ENCODE measurements at places on chromosomes 3 and 15. TPM values are rescaled to one million over a fixed set of nuclear protein-coding genes. Genes with fewer than 3 reads are reported as not detected.

- no peak for DNase-seq
Measured at GRCh38 chr3:111763001-111763471, 96.0 kb upstream of the PHLDB2 start.

- DNase-seq, result no peak
Measured at GRCh38 chr3:62875558-62876002, 364 bp upstream of the CADPS start.

DNA sequence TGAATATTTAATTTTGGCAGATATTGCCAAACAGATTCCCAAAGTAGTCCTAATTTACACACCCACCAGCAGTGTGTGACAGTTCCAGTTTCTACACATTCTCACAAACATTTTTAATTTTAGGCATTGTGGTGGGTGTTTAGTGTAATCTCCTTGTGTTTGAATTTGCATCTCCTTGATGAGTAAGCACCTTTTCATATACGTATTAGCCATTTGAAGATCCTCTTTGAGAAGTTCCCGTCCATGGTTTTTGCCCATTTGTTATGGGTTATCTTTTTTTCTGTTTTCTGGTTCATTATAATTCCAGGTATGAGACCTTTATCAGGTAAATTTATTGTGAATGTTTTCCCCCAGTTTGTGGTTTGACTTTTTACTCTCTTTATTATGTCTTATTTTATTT lies 2.3 kb upstream of the TM4SF19 start:
- DNase-seq, result no peak

DNA sequence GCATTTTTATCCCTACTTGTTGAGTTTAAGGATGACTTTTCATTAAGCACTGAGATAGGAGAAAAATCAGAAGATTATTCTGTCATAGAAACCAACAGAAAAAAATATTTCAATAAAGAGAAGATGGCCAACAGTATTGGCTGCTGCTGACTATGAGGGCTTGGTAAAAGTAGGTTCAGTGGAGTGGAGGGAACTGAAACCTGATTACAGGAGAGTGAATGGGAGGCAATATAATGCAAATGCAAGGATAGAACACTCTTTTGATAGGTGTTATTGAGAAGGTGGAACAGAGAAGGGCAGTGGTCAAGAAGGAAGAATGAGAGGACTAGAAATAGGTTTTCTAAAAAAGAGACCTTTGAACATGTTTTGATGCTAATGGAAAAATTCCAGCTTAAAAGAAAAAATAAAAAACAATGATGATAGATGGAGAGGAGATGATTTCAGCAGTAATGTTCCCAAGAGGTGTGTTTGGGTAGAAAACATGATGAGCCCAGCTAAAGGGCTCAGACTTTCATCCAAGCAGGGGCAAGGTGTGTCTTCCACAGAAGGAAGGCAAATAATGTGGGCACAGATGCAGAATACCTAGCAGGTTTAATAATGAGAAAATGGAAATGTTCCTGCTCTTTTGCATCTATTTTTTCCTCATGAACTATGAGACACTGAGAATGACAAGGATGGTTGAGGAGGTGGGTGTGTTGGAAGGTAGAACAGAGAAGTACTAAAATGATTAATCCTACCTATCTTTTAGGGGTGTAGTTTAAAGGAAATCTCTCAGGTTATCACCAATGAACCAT lies 397.9 kb upstream of the GOLIM4 start:
- DNase-seq, result no peak

DNA sequence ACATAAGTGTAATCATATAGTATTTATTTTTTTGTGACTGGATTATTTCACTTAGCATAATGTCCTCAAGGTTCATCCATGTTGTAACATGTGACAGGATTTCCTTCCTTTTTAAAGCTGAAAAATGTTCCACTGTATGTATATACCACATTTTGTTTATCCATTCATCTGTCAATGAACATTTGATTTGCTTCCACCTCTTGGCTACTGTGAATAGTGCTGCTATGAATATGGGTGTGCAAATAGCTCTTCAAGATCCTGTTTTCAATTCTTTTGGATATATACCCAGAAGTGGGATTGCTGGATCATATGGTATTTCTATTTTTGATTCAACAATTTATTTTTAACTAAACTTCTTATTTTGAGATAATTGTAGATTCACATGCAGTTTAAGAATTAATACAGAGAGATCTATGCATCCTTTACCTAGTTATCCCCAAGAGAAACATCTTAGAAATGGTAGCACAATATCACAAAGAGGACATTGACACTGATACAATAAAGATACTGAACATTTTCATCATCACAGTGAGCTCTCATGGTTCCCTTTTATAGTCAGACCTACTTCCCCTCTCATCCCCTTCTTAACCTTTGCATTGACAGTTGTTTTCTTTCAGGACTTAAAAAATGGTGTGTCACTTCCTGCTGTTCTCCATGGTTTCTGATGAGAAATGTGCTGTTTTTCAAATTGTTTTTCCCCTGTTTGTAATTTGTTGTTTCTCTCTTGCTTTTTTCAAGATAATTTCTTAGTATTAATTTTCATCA lies 90.1 kb downstream of the SATB1 start:
- DNase-seq, result no peak

DNA sequence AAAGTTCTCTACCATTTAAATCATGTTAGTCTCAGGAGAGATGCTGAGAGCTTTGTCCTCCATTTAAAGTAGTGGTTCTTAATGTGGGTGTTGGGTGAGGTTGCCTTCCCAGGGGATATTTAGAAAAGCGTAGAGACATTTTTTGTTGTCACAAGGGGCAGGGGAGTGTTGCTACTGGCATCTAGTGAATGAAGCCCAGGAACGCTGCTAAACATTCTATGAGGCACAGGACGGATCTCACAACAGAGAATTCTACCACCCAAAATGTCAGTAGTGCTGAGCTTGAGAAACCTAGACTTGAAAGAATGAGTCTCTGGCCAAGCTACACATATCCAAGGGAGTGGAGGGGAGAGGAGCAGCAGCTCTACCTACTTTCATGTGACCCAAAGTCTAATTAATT lies 60.7 kb upstream of the CTNNB1 start:
- no peak for DNase-seq

GRCh38 chr3:65749066-65749465 lies 289.7 kb downstream of the MAGI1 start:
- no peak for DNase-seq

DNA sequence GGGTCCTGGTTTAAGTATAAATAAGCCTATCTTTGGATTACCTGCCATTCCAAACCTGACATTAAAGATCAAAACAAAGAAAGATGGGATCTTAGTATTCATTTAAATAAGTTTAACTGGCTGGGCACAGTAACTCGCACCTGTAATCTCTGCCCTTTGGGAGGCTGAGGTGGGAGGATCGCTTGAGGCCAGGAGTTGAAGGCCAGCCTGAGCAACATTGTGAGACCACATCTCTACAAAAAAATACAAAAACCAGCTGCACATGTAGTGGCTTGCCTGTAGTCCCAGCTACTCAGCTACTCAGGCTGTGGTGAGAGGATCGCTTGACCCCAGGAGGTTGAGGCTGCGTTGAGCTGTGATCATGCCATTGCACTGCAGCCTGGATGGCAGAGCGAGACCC lies 176.9 kb downstream of the FNDC3B start:
- DNase-seq, result no peak

GRCh38 chr15:89472785-89473256 lies 23.6 kb downstream of the RHCG start:
- DNase-seq, result peak; percentile 59

DNA sequence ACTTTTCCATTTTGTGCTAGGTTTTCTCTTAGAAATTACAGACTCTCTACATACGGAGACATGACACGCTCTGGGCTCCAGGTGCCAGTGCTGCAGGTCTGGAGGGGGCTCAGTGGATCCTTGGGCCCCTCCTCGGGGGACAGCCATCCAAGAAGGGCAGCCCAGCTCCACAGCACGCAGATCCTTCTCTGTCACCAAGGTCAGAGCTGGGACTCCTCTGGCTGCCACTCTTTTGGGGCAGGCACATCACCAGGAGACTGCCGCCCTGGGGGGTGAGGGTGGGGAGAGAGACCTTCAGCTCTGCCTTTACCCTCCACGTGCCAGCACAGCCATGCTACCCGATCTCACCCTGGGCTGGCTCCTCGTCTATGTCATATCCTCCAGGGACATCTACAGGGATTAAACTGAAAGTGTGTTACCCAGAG lies 65.6 kb downstream of the ATP10A start:
- DNase-seq, result no peak

- no peak for DNase-seq
Measured at GRCh38 chr3:189567766-189568420, 63.3 kb upstream of the TP63 start.

GRCh38 chr3:5239602-5240001 lies 52.1 kb downstream of the EDEM1 start:
- DNase-seq, result no peak

DNA sequence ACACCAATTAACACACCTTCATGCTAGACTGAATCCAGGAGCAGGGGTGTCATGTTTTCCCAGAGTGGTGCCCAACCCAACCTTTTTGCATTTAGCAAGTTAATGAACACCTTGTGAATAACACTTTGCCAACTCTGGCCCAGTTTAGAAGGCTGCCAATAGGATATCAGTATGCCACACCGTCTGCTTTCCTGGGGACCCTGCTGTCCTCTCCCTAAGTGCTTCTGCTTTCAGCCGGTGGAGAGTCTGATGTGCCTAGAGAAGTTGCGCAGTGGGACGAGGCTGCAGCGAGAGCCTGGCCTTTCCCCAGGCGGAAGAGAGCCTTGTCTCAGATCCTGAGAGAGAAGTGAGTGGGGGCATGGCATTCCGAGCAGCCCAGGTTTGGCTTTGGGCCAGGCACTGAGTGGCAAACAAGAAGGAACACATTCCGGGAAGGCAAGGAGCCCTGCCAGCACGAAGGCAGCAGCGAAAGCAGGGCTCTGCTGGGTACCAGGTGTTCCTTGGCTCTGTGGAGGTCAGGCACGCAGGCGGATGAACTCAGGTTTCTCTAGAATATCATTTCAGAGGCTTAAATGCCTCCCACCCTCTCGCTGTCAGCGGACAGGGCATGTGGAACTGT lies 36.9 kb downstream of the SENP8 start:
- peak; percentile 64 for DNase-seq

DNA sequence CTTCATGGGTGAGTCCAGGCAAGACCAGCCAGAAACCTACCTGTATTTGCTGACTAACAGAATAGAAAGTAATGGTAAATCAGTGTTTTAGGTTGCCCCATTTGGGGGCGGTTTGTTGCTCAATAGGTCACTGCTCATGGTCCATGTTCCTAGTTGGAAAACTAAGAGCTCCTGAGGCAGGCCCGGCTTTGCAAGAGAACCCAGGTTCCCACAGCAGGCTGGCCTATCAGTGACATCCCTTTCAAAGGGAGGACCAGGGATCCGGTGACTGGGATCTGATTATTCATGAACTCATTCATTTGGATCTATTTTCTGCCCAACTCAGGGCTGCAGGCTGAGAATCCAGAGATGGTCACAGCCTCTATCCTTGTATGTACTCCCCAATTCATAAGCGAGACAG lies 163.9 kb downstream of the WNT7A start:
- DNase-seq, result no peak

DNA sequence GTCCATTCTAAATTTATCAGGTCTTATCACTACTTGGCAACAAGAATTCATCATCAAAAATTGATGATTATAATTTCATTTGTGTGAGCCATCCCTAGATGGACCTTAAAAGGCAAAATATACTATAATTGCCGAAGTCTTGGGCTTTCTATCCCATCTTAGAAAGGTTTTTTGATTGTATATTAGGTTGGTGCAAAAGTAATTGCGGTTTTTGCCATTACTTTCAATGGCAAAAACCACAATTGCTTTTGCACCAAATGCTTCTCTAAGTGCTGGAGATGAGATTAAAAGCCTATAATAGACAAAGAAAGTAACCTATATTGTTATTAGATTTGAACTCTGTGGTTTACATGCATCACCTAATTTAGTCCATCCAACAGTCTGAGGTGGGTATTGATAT lies 612.9 kb downstream of the ZNF385D start:
- DNase-seq, result no peak

DNA sequence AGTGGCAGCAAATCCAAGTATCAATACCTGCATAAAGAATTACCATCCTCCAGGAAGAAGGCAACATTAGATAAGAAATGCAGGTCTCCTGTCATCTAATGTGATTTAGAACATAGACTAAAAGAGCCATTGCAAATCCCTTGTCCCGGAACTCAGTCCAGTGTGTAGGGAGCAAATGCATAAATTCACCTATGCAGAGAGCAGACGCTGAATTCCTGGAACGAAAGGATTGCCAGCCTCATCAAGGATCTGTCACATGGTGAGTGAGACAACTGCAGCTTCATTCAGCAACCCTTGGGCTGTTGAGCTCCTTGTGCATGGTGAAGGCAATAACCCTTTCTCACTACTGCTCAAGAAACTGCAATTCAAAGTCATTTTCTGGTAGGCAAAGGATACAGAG lies 696.8 kb upstream of the CFAP20DC start:
- DNase-seq, result no peak

GRCh38 chr3:69786854-69787253 lies 47.6 kb downstream of the MITF start:
- no peak for DNase-seq

The TERC gene
- 66.4 TPM for total RNA-seq

The SEMA3F gene
- total RNA-seq, result 8.2 TPM

The UROC1 gene
- total RNA-seq, result 0.27 TPM

The NR2F2 gene
- 22.8 TPM for total RNA-seq

The CLDN1 gene
- total RNA-seq, result 0.45 TPM

The TRPC1 gene
- total RNA-seq, result 91.6 TPM

The CD86 gene
- 1.00 TPM for total RNA-seq

The GNAT1 gene
- total RNA-seq, result not detected

The TMEM42 gene
- total RNA-seq, result 4.9 TPM

The SNX22 gene
- 8.3 TPM for total RNA-seq

The NBEAL2 gene
- 8.2 TPM for total RNA-seq

The TMEM207 gene
- not detected for total RNA-seq

The COL8A1 gene
- total RNA-seq, result 1.1 TPM

The SLC28A1 gene
- not detected for total RNA-seq

The SPTSSB gene
- 8.3 TPM for total RNA-seq

The SLC30A4 gene
- 19.1 TPM for total RNA-seq

The PTPN23 gene
- total RNA-seq, result 12.8 TPM

The ZNF770 gene
- total RNA-seq, result 76.9 TPM

The AMT gene
- total RNA-seq, result 3.9 TPM
